ENCODE measurements at places on chromosomes 12 and 14. TPM values are rescaled to one million over a fixed set of nuclear protein-coding genes. Genes with fewer than 3 reads are reported as not detected.

Gene SLC5A8
- not detected for total RNA-seq

GRCh38 chr12:51687177-51687576, 96.1 kb downstream of the SCN8A start:
- no peak for DNase-seq

GRCh38 chr14:78153064-78153341, 17.2 kb upstream of the NRXN3 start:
- no peak for DNase-seq

GRCh38 chr12:77214136-77214535, 148.8 kb upstream of the E2F7 start:
- DNase-seq = no peak

DNA sequence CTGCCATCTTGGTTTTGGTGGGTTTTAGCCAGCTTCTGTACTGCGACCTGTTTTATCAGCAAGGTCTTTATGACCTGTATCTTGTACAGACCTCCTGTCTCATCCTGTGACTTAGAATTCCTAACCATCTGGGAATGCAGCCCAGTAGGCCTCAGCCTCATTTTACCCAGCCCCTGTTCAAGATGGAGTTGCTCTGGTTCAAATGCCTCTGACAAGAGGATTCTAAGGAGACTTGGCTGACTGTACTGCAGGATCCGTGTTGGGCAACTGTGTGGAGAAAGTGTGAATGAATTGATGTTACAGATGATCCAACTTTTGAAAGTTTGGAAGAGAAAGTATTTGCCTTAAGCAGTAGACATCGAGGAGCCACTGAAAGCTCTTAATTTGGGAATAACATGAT, 91.0 kb downstream of the TTLL5 start:
- DNase-seq = no peak

- no peak for DNase-seq
Measured at GRCh38 chr12:91561958-91562325, 379.3 kb upstream of the DCN start.

DNA sequence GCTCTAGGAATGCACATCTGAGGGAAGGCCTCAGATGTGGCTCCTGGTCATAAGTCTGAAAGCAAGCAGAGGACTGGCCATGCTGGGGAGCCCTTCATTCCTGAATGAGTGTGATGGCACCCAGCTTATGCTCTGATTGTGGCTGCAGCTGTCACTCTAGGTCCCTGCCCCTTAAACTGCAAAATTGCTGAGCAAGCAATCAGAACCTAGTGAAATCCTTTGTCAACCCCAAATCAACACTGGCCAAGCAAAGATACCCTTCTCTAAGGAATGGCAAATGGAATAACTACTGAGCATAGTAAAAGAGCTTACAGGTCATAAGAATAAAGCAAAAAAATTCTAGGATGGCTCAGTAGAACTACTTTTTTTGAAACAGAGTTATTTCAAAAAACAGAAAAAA, 4.3 kb upstream of the PLEKHG7 start:
- no peak for DNase-seq

- DNase-seq = no peak
Measured at GRCh38 chr12:86838711-86839110, 582.5 kb upstream of the MGAT4C start.

DNA sequence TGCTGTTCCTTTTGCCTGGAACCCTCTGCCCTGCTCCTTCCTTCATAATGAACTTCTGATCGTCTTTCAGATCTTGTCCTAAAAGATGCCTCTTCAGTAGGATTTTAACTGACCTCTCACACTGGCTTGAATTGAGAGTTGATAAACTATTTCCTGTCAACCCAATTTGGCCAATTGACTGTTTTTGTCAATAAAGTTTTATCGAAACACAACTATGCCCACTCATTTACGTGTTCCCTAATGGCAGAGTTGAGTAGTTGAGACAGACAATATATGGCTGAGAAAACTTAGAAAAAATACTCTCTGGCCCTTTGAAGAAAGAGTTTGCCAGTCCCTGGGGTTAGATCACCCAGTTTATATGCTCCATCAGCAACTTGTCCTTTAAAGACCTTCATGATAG, 171.7 kb upstream of the TBX3 start:
- no peak for DNase-seq

DNA sequence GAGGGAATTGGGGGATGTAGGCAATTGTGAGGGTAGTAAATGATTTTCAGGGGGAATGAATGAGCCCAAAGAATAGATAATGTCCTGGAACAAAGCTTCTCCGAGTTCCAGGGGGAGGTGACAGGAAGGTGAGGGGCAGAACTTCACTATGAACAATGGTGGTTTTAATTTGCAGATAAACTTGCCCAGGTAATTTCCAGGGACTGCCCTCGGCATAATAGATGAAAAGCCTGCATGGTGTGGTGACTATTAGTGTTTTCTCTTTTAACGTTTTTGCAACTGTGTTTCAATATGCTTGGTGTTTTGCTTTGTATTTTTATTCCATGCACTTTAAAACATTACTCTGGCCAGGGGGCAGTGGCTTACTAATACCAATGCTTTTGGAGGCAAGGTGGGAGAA, 325.2 kb upstream of the RGS6 start:
- no peak for DNase-seq

- no peak for DNase-seq
Measured at GRCh38 chr12:24853588-24853987, 95.3 kb downstream of the BCAT1 start.

- DNase-seq = no peak
Measured at GRCh38 chr14:56554301-56554700, 25.3 kb upstream of the TMEM260 start.

DNA sequence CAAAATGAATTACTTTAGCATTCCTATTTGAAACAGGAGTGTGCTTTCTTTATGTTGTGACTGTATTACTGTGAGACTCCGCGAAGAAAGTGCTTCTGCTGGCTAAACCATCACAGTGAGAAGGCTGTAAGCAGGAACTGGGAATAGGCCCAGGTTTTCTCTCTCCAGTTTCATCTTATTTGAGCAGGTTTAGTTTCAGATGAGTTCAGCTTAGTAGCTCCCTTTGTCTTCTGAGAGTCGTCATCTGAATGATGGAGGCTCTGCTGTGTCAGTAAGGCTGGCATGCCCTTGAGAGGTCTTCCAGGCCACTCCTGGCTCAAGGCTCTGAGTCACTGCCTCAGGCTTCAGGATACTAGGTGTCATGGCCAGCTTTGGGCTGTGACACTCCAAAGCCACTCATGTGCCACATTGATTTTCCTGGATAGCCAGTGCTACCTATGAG, 205.6 kb upstream of the RGS6 start:
- DNase-seq = no peak

DNA sequence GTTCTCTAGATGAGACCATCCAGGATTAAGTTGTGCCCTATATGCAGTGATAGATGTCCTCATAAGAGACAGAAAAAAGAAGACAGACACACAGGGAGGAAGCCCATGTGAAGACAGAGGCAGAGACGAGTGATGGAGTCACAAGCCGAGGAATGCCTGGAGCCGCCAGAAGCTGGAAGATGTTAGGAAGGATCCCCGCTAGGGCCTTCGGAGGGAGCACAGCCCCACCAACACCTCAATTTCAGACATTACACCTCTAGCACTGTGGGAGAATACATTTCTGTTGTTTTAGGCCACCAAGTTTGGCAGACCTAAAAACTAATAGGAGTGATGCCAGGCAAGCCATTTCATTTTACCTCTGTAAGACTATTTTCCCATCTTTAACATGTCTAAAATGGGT, 458.5 kb downstream of the MED13L start:
- no peak for DNase-seq

DNA sequence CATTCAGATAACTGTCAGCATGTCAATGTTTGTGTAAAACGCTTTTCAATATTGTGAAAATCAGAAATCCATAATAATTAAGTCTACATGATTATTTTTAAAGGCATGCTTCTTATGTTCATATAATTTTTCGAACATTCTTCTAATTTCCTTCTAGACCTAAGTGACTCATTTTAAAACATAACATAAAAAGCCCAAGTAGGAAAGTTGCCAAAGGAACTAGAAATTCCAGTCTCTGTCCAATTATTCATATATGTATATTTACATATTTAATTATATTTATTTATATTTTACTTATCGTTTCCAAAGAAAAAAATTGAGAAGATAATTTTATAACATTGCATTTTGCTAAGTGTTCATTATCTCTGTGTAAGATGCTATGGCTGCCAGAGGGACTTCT, 110.4 kb downstream of the TMTC1 start:
- no peak for DNase-seq

DNA sequence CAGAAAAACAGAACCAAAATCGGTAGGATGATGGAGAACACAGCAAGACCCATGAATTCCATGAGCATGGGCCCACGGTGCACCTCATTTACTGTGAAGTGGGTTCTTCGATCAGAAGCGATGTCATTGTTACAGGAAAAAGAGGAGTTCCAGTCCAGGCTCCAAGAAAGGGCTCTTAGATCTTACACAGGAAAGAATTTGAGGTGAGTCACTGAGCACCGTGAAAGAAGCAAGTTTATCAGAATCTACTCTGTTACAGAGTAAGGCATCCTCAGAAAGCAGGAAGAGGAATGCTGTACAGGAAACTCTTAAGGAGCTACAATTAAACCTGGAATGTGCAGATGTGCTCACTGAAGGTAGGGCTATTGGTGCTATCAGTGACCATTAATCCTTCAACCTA, 11.6 kb upstream of the CHFR start:
- DNase-seq = no peak

DNA sequence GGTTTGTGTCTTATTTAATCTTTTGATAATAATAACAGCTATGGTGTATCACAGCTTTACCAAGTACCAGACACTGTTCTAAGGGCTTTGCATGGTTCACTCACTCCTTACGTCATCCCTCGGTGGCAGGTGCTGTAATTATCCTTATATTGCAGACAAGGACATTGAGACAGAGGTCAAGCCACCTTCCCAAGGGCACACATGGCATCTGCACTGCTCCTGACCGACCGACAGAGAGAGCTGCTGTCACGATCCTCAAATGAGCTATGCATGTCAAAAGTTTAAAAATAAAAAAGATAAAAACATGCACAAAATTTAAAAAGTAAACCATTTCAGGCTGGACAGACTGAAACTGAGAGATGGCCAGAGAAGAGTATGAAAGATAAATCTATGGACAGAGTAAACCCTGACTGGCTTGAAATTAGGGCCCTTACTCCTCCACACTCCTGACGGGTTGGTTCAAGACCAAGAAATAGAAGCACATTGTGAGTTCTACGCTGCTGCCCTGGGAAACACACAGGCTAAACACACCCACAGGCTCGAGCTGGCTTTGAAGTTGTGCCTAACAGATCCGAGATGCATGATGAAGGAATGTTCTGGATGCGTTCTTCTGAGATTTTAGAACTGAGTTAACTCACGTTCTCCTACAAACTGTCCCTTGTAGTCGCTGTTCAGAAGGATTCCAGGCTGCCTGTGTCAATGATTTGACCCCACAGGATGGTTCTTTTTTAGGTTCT, 268.7 kb downstream of the ZFP36L1 start:
- no peak for DNase-seq

DNA sequence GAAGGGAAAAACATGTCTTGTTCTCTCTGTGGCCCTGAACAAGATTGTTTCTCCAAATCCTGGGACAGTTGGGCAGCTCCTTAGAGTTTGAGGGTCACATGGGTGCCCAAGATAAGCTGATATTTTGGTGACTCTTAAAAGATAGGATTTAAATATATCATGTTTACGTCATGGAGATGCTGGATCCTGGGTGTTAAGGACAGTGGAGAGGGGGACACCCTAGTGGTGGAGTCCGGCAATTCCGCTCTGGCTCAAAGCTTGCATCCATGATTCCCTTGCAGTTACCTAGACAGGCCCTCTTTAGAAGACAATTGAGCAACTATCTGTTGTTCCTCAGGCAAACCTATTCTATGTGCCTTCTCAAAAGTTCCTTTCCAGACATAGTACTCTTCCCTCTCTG, 101.8 kb downstream of the CMKLR1 start:
- no peak for DNase-seq

GRCh38 chr12:120666571-120667390, 20.2 kb upstream of the MLEC start:
- DNase-seq = no peak
